ENCODE measurements at places on chromosomes 12 and 14.

- DNase-seq: no peak
Observed at GRCh38 chr12:92547420-92547819, 155.4 kb upstream of the PLEKHG7 start.

DNA sequence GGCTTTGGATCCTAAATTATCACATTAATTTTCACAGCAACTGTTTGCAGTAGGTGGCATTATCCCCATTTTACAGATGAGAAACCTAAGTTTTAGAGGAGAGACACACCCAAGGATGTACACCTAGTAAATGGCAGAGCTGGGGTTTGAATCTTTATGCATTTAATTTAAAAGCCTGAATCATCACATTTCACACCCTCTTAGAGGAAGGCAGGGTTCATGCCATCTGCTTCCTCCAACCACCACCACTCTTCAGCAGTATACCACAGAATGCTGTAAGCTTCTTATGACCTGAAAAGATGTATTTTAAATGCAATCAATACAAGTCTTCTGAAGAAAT lies 90.3 kb downstream of the CRADD start:
- no peak for DNase-seq

- DNase-seq: no peak
Observed at GRCh38 chr14:50717811-50718210, 49.7 kb upstream of the SAV1 start.

GRCh38 chr12:116202433-116202832 lies 75.1 kb downstream of the MED13L start:
- no peak for DNase-seq

DNA sequence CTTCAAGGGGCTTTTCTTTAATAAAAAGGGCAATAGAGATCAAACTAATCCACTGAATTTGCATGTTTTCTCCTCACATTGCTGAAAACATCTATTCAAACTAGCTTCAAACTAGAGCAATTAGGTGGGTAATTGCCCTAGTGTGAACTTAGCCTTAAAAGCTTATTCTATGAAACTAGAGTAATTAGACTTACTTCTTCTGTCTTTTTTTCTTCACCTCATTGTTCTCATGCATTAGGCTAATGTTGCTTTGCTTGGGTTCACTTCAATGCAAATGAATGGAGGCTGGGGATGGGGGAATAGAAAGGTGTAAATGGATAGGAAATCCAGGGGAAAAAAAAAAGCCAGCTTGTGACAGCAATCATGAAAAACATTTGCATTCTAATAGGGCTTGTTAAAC lies 414.8 kb upstream of the LMO3 start:
- no peak for DNase-seq

DNA sequence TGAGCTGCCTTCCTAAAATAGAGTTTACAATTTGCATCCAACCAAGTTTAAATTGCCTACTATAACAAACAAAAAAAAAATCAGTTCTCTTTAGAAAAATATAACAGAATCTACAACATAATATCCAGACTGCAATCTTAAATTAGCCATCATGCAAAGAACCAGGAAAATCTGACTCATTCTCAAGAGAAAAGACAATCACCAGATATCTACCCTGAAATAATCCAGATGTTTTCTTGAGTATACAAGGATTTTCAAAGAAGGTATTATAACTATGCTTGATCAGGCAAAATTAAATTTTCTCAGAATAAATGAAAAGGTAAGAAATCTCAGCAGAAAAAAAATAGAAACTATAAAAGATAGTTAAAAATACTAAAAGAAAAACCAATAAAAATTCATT lies 115.6 kb downstream of the CCER1 start:
- DNase-seq: no peak

- DNase-seq: no peak
Observed at GRCh38 chr14:61627612-61628011, 67.7 kb upstream of the HIF1A start.

DNA sequence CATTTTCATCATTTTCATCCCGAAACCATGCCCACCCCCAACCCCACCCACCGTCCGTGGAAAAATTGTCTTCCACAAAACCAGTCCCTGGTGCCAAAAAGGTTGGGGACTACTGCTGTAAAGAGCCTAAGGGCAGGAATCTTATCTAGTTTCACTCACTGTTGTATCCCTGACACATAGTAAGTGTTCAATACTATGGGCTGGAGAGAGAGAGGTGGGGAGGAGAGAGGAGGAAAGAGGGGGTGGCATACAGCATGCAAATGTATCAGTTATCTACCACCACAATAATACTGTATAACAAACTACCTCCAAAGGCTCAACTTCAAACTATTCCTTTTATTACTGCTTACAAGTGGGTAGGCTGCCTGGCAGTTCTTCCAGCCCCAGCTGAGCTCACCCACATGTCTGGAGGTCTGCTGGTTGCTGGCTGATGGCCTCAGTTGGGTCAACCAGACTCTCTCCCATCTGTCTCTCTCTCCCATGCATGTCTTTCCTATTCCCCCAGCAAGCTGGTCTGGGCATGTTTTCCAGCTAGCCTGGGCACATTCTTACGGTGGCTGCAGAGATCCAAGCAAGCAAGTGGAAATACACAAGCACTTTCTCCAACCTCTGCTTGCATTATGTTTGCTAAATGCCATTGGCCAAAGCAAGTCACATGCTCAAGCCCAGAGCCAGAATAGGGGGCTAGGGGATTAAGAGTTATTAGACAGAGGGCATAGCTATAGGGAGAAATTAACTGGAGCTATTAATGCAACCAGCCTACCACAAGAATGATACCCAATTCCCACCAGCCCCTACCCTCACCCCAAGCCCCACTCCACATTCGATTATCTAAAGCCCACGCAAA lies 31.6 kb upstream of the FICD start:
- no peak for DNase-seq

- no peak for DNase-seq
Observed at GRCh38 chr14:65997347-65997746, 488.8 kb upstream of the CCDC196 start.

DNA sequence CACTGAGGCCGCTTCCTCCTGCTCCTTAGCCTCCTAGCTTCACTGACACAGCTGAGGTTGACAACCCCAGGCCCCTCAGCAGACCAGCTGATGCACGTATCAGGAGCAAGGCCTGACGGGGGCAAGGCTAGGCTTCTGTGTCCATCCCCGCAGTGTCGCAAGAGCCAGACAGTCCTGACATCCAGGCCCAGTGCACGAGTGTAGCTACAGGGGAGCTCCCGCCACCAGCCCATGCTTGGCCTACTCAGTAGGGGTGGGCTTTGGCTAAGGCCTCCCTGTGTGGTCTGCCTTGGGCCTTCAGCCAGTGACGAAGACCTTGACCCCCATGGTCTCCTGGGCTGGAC lies 179.1 kb downstream of the DPF3 start:
- no peak for DNase-seq

GRCh38 chr12:27279826-27280225 lies 35.7 kb downstream of the STK38L start:
- no peak for DNase-seq

- DNase-seq: no peak
Observed at GRCh38 chr14:68440820-68441219, 352.0 kb downstream of the ZFP36L1 start.

DNA sequence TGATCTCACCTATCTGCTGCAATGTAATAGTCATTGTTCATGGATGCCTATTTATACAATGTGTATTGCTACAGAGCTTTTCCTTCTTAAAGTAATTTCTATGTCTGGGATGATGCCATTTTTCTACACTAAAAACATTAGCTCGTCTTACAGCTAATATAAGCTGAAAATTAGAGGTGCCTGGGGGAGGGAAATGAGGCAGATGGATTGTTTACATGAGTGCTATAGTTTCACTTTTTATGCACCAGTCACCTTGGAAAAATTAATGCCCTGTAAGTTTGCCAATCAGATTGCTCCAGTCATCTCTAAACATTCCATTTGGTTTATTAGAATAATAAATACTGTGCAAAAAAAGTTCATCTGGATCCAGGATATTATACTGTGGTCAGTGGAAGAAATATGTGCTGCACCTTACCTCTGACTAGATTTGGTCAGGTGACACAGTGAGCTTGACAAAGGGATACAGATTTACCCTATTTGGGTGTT lies 436.2 kb downstream of the RAD51B start:
- DNase-seq: no peak

DNA sequence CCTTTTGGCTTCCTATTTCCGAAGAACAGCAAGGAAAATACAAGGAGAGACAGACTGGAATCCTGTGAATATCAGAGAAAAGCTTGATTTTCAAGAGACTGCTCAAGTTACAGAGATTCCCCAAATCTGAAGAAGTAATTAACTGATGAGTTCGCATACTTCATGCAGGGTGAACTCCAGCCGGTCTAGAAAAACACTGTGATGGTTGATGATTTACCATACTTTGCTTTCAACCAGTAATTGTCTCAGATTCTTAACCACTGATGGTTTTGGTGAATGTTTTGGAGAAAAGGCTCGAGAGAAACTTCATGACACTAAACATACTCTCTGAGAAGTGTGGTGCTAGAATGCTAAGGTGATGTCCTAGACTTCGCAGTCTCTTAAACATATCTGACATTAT lies 4.4 kb upstream of the PLXNC1 start:
- DNase-seq: no peak

DNA sequence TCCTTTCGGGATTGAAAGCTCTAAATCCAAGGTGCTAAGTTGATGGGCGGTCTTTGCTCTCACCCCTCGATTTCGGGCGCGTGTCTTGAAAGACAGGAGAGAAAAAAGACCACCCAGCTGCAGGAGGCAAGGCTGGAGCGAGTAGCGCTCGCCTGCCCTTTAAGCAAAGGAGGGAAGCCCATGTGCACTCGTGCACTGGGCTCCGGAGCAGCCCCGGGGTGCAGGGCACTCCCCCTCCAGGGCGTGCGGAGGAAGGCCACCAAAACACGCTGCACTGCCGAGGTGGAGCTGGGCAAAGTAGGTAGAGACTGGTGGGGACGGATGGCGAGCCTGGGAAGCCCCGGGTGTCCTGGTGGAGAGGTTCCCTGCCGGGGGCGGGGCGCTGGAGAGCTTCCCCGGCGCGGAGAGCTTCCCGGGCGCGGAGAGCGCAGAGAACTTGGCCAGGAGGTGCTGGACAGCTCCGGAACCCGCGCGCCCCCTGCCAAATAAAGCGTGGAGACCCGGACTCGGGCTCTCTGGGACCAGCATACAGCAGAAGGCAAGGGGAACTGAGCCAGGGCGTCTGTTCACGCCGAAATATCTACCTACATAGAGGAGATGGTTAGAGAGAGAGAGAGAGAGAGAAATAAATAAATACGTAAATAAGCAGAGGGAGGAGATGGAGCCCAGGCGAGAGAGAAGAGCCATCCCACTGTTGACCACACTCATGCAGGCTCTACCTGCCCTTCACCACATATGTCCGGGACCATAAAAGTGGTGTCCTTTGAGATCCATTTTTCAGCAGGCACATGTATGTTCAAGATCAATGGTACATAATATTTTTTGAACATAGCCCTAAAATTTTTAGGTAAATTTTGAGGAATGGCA lies 662 bp upstream of the NELL2 start:
- peak; percentile 64 for DNase-seq

DNA sequence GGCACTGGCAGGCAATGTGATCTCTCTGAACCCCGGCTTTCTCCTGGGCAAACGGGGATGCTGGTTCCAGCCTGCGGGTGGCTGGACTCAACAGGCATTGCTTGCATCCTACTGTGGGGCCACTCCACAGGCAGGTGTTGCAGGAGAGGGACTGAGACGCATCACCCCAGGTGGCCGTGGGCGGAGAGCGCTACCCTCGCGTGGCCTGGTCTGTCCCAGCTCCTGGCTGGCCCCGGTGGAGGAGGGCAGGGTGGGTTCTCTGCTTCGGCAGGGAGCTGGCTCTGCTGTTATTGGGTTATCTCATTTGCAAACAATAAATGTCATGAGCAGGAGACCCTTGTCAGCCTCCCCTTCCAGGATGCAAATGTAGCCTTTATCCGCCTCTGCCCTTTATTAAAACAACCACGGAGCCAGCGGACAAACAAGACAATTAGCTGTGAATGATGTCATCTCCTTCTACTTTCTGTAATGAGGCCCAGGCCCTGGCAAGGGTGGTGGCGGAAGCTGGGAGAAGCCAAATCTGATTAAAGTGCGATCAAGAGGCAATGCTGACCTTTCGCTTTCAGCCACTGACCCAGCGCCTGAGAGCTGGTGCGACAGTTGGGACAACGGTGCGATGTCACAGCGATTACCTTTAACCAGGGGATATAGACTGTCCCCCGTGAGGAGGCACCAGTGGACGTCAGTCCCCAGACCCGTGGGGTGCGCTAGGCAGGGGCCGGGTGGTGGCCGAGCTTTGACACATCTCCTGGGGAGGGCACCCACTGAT lies 161.8 kb downstream of the KIF26A start:
- no peak for DNase-seq

- DNase-seq: no peak
Observed at GRCh38 chr12:56676851-56677580, 11.1 kb downstream of the PTGES3 start.

DNA sequence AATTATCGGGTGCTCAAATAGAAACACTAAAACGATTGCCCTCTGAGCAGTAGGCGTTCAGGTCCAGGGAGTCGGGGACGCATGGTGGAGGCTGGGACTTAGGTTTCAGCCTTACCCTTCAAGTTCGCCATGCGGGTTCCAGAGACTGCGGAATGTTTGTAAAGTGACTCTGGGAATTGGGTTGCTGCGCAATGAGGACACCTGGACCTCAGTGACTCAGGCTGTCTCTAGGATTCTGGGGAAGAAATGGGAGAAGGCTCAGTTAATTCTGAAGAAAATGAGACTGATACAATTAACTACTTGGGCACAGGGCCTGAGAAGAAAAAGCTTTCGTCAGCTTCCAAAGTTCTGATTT lies 1.1 kb downstream of the LGALS3 start:
- no peak for DNase-seq

DNA sequence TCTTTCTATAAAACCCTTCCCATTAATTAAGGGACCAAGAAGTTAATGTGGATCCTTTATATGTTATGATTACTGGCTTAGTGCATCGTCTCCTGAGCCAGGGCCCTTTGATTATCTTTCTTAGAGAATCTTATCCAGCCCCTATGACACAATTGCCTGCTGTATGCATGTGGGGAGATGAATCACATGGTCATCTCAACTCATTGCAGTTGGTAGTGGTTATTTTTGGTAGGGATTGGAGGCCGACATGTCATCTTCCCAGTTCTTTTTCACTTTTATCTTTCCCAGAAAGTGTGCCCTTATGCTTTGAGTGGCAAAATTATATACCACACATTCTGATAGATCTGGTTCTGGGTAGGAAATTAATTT lies 26.0 kb downstream of the ZNF664 start:
- DNase-seq: no peak

DNA sequence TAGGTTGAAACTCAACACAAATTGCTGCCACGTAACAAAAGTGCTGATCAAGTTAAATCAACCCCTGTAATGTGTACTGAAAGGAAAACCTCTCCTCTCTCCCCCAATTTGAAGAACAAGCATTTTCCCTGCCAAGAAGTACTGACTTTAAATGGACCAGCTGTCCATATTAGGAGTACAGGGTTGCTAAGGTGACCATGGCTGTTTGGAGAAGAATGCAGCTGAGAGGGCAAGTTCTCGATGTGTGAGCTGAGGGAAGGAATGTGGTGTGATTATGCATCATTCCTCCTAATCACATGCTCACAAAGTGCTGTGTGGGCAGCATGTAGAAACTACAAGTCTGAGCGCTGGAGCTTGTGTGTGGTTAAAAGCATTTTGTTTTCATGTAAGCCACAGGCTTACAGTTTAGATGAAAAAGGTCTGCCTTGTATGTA lies 50.9 kb upstream of the CCT2 start:
- no peak for DNase-seq

GRCh38 chr14:100533656-100534485 lies 53.3 kb downstream of the BEGAIN start:
- peak; percentile 10 for DNase-seq

- no peak for DNase-seq
Observed at GRCh38 chr12:15562263-15562662, 226.9 kb downstream of the EPS8 start.

Data from activated T-cell treated with anti-CD3 and anti-CD28 coated beads, Interleukin-2, amount 50 U/mL, for 1 hour (primary cell).